ENCODE measurements at places on chromosomes 6 and 20. TPM values are rescaled to one million over a fixed set of nuclear protein-coding genes. Genes with fewer than 3 reads are reported as not detected.

DNA sequence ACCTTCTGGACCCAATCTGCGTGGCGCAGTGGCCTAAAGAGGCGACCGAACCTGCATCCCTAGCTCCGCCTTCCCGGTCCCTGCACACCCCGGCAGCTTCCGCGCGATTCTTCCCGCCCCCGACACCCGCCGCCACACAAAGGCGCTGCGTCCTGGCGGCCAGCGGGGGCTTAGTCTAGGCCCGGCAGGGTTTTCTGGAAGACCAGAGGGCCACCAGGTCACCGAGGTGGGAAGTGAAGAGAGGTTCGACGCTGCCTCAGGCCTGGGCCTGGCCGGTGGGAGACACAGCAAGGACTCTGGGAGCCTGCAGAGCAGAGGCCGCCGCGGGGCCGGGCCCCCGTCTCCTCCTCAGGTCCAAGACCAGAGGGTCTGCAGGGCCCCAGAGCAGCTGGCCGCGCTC lies 154.9 kb downstream of the OR2B2 start:
- DNase-seq = no peak

Gene CST1
- not detected for total RNA-seq

GRCh38 chr20:44296011-44296410 lies 15.0 kb downstream of the FITM2 start:
- DNase-seq = no peak

DNA sequence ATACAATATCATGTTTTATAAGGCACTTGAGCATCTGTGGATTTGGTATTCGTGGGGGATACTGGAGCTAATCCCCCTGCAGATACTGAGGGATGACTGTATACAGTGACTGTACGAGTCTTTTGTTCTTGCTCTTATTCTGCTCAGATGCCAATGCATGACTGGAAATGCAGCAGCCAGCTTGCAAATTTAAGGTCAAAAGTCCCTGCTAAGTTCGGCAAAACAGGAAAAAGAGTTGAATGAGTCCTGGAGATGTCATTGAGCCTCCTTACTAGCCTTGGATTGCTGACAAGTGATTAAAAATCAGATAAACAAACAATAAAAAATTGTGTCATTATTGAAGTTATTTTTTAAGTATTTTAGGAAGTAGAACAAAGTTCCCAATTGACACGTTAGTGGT lies 599.3 kb upstream of the IMPG1 start:
- no peak for DNase-seq
